Fibroblast of mammary gland (primary cell): ENCODE measurements at places on chromosomes 1 and 21.

- DNase-seq = no peak
Observed at GRCh38 chr1:90831910-90832309, 114.8 kb upstream of the BARHL2 start.

DNA sequence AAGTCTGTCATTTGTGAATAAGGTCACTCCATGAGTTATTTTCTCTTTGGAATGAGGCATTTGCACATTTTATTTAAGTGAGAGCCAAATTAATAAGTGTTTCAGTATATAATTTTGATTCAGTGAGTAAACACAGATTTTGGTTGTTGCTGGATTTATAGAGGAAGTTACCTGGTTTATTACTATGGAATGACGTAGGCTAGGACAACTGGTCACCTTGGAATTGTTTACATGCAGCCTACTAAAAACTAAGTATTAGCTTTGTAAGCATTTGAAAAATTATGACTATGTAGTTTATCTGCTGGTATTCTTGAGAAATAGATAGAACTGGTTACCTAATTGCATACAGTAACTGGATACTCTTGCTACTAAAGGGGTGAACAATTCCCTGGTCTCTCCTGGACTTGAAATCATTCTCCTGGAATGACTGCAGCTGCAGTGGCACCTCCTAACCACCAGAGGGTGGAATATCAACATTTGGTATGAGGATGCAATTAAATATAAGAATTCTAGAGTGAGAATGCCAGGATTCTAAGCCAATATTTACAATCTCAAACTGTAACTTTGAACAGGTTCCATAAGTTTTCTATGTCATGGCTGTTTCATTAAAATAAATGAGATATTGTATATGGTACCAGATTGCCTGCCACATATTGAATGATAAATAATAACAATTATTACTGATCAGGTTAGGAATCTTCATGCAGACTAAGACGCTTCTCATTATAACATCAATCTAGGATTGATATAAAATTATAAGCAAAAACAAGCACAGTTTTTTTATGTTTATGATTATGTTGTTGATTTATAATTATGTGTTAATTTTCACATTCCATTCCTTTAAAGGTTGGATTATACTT, 3.5 kb upstream of the KRTAP27-1 start:
- peak; percentile 47 for DNase-seq

- no peak for DNase-seq
Observed at GRCh38 chr1:22795366-22795714, 84.7 kb downstream of the EPHB2 start.

DNA sequence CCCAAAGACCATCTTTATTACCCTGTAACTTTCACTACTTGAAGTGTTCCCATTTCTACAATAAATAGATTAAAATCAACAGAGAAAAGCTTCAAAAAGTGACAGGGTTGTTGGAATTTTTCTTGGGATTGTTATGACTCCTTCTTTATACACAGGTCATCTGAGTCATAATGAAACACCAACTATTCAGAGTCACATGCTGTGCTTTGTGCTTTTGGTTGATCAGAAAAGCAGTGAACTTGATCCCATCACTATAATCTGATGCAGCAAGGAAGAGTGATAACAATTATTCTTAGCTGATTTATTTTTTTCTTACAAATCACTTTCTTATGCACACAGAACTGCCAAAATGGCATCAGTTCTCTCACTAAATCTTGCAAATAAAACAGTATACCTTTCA, 422.9 kb downstream of the PTBP2 start:
- peak; percentile 88 for DNase-seq

GRCh38 chr21:35658242-35658641, 402.1 kb downstream of the SETD4 start:
- peak; percentile 94 for DNase-seq

GRCh38 chr1:203351037-203351625, at the start of gene FMOD:
Gene FMOD (minus strand): TSS chr1:203351122. CDS start chr1:203348270, 2,852 bp downstream.
- DNase-seq = peak; percentile 48

GRCh38 chr21:21007606-21008005, 9.4 kb downstream of the NCAM2 start:
- no peak for DNase-seq

GRCh38 chr1:208807446-208808127, 563.4 kb upstream of the PLXNA2 start:
- DNase-seq = no peak

- DNase-seq = peak; percentile 60
Observed at GRCh38 chr1:200075938-200076546, 48.5 kb downstream of the NR5A2 start.

- DNase-seq = no peak
Observed at GRCh38 chr1:169701261-169702005, 10.0 kb downstream of the SELL start.

GRCh38 chr1:218347723-218348627, 2.8 kb downstream of the TGFB2 start:
- peak; percentile 11 for DNase-seq

GRCh38 chr1:59345221-59345620, 48.3 kb downstream of the FGGY start:
- no peak for DNase-seq

DNA sequence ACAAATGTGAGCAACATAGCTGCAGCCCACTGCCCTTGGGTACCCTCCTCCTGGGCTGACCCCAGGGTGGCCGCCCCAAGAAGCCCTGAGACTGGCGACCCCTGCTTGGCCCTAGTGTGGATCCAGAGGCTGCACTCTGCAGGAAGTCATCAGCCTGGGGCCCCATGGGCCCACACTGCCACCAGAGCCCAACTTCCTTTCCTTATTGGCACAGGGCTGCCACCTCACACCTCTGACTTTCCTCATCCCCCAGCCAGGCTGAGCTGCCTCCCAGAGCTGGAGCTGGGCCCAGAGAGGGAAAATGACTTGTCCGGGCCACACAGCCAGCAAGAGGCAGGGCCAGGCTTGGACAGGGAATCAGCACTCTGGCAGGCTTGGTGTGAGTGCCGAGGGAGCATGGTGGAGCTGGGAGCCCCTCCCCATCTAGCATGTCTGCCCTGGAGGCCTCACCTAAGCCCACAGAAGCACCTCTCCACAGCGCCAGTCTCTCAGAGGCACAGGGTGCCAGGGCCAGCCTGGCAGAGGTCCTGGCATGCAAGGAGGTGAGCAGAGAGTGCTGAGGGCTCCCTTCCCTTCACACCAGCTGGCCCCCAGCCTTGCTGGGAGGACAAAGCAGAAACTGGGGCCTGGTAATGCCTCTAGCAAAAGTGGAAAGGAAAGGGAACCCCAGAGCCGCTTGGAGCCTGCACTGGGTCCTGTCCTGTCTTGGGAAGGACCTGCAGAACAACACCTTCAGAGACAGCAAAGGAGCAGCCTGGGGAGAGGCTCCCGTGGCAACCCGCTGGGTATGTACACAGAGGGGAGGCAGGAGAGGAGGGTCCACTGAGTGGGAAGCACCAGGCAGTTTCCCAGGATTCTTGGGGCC, 3.2 kb downstream of the RAP1GAP start:
- DNase-seq = peak; percentile 26
